ENCODE measurements at places on chromosomes 1 and 21.

GRCh38 chr21:41726630-41726969, 40.3 kb downstream of the RIPK4 start:
- DNase-seq: no peak

GRCh38 chr21:16194788-16195537, 465.2 kb downstream of the USP25 start:
- DNase-seq: no peak

- peak; percentile 84 for DNase-seq
Measured at GRCh38 chr1:72284348-72285073, 2.2 kb upstream of the NEGR1 start.

DNA sequence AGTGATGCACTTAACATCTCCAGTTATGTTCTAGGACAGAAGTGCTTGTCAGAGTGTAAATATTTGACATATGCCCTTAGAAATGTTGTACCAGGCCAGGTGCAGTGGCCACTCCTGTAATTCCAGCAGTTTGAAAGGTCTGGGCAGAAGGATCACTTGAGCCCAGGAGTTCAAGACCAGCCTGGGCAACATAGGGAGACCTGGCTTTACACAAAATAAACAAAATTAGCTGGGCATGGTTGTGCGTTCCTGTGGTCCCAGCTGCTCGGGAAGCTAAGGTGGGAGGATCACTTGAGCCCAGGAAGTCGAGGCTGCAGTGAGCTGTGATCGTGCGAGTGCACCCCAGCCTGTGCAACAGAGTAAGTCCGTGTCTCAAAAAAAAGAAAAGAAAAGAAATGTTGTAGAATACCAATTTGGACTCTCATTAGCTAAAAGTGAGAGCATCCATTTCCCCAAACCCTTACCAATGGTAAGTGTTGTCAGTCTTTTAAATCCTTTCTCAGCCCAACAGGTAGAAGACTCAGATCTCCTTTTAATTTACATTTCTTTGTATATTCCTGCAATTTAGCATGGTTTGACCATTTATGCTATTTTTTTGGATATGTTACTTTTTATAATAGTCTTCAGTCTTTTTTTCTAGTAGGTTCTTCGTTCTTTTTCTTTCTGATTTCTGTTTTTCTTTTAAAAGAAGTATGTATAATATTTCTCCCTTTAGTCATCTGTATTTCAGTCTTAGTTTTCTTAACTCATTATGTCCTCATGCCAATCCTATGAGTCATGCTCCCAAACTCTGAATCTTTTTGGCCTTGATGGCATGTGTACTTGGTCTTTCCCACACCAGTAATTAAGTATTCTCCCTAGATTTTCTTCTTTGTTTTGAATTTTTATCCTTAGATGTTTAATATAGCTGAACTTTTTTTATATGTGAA, 74.4 kb downstream of the CAMTA1 start:
- peak; percentile 82 for DNase-seq

DNA sequence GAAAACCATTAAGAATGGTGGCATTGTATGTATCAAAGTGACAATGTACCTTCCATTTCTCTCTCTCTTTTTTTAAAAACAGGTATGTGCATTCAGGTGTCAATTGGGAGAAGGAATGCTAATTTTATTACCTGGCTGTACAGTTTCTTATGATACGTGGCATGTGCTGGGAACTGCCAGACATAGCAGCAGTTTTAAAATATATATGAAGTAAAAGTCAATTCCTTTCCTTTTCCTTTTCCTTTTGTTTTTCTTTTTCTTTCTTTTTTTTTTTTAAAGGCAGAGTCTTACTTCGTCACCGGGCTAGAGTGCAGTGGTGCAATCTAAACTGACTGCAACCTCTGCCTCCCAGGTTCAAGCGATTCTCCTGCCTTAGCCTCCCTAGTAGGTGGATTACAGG, 37.0 kb downstream of the SPEN start:
- DNase-seq: no peak

DNA sequence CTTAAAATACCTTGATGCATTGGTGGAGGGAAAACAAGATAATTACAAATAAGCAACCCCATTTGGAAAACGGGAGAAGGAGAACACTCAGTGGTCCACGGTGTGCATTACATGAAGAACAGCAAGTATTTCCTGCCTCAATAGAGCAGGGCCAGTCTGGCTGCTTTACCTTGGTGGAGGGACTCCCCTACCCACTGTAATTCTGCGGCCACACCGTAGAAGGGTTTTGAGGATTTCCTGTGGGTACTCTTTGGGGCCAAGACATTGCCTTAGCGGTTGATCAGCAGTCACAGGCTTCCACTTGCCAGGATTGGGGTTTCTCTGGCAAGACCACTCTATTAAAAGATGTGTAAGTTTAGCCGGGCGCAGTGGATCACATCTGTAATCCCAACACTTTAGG, 16.3 kb upstream of the TMEM54 start:
- no peak for DNase-seq

- DNase-seq: no peak
Measured at GRCh38 chr1:115900856-115901255, 59.9 kb upstream of the NHLH2 start.

DNA sequence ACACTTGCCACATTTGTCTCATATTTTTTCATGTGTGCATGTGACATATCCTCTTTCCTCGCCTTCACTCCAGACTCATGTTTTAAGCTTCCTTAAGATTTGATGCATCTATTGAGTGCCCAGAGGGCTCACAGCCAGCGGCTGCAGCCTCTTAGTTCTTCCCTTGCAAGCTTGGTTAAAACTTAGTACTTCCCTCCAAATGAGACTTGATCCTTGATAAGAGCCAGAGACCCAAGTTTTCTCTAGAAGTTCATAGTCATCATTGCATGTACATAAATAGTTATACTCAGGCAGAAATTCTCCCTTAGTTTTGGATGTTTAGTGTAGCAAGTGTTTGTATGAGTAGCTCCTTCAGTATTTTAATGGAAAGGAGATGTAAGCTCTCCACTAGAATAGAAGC, 337.6 kb upstream of the B3GALT2 start:
- DNase-seq: no peak

DNA sequence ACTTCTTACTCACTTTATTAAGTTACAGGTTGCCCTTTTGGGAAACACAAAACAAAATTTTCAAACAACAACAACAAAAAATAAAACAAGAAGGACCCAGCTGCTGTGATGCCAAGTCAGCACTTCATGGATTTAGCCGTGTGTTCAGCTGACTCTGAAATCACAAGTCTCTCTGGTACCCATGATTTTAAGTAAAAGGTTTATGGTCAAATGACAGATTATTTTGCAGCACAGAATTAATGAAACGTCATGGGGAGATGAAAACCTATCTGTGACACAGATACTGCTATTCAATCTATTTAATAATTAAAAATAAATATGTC, 7.1 kb downstream of the AJAP1 start:
- no peak for DNase-seq

DNA sequence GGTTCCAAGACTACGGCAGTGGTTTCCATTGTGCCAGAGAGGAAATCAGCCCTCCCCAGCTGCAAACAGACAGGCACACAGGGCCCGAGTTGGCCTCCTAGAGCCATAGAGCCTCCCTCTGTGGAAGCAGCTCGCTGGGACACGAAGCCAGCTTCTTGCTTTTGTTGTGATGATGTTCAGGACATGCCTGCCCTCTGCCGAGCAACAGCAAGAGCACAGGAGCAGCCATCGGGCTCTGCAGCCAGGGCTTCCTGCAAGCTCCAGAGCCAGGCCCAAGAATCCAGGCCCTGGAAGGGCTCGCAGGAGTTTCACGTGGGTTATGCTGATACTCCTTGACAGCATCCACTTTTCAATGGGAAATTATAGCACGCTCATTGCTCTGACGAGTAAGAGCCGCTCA, 18.5 kb downstream of the NPHP4 start:
- no peak for DNase-seq

- DNase-seq: no peak
Measured at GRCh38 chr1:84632137-84632536, 57.9 kb upstream of the CTBS start.

- DNase-seq: no peak
Measured at GRCh38 chr1:1664941-1665814, 6.4 kb upstream of the CDK11B start.

DNA sequence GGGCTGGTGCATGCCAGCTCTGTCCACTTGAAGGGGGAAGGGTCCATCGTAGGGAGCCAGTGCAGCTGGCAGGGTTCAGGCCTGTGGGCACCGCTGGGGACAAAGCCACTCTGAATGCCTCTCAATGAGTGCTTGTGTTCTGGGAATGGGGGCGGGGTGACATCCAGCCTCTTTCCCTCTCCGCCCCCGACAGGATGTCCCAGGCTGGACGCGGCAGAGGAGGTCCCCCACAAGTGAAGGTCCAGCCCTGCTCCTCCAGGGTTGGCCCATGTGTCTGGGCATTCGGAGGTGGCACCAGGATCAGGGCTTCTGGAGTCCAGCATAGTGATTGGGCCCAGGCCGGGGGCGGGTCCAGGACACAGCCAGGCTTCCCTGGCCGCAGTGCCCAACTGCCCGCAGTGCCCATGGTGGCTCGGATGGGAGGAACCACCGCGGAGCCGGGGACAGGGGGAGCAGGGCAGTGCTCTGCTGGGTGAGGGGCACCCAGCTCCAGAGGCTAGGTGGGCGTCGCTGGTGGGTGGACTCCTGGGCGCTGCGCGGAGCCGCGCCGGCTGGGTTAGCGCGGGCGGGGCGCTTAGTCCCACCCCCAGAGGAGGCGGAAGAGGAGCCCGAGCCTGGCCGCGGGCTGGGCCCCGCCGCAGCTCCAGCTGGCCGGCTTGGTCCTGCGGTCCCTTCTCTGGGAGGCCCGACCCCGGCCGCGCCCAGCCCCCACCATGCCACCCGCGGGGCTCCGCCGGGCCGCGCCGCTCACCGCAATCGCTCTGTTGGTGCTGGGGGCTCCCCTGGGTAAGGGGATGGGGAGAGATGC, at the start of gene SHISA4:
SHISA4 (plus strand) TSS at position 617 of the 808 bp plus-strand sequence; CDS start at position 714, 97 bp downstream.
- peak; percentile 38 for DNase-seq

- DNase-seq: no peak
Measured at GRCh38 chr21:37593740-37594471, 227.3 kb downstream of the DYRK1A start.

DNA sequence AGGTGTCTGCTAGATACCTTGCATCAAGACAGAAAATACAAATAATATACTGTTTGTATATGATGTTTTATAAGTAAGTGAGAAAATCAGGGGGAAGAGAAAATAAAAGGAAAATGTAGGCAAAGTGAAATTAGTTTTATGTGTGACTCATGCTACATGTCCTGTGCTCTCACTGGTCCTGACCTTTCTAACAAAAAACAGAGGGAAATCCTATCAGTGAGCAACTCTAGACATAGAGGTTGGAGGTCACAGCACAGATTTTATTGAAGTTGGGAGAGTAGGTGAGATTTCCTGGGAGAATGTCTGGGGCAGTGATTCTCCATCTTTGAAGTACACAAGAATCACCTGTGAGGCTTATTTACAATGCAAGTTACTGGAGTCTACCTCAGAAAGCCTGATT, 9.5 kb downstream of the SCCPDH start:
- DNase-seq: no peak

GRCh38 chr1:33560680-33561079, 88.2 kb downstream of the ZSCAN20 start:
- DNase-seq: no peak

- no peak for DNase-seq
Measured at GRCh38 chr1:234921266-234922062, 207.2 kb downstream of the TOMM20 start.

DNA sequence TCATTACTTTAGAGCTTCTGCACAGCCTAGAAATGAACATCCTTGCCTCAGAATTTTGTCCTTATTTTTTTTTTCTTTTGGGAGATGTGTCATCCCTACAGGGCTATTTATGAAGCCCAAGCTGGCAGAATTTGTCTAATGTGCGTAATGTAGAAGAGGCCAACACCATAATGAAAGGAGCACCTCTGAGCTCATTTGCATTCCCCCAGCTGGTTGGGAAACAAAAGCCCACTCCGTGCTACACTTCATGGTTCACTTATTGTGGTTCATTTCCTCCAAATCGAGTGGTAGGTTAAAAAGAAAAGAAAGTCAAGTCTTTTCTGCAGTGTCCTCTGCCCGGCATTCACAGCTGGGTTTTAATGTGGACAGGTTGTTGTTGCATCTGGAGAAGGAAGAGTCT, 73.5 kb downstream of the KAZN start:
- no peak for DNase-seq

DNA sequence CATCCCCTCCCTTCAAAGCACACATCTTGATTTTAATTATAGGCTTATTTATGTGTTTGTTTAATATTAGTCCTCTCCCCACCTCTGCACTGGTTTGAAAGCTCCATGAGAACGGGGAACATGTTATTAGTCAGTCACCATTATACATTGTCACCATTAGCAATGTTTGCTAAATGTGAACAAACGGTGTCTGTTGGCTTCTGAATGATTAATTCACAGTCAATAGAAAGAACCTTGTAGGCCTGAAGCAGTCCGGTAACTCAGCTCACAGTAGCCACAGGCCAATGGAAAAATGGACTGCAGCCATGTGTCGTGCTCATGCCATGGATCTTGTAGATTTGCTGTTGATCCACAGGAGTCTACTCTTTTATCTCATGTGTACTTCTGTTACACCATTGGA, 49.7 kb upstream of the NHLH2 start:
- DNase-seq: no peak

- DNase-seq: no peak
Measured at GRCh38 chr1:227996187-227996950, 10.4 kb upstream of the WNT3A start.

GRCh38 chr1:183214021-183214970, 28.2 kb downstream of the LAMC2 start:
- no peak for DNase-seq

GRCh38 chr1:161351482-161351881, 16.2 kb downstream of the CFAP126 start:
- no peak for DNase-seq

DNA sequence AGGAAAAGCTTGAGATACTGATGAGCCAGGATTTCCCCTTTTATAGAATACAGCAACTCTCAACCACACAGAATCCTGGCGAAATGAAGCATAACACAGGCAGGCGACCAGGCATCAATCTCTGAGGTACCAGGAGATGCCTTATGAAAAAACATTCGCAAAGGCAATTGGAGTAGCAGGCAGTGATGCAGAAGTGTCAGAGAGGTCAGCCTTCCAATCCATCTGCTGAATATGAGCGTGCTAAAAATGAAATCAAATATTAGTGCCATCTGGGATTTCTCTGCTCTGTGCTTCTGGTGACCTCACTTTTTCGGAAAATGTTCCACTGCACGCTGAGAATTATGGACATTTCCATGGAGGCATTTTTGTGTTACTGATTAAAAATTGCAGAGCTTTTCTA, 258.8 kb downstream of the VAV3 start:
- no peak for DNase-seq

- no peak for DNase-seq
Measured at GRCh38 chr1:116326486-116326885, 46.6 kb upstream of the ATP1A1 start.

DNA sequence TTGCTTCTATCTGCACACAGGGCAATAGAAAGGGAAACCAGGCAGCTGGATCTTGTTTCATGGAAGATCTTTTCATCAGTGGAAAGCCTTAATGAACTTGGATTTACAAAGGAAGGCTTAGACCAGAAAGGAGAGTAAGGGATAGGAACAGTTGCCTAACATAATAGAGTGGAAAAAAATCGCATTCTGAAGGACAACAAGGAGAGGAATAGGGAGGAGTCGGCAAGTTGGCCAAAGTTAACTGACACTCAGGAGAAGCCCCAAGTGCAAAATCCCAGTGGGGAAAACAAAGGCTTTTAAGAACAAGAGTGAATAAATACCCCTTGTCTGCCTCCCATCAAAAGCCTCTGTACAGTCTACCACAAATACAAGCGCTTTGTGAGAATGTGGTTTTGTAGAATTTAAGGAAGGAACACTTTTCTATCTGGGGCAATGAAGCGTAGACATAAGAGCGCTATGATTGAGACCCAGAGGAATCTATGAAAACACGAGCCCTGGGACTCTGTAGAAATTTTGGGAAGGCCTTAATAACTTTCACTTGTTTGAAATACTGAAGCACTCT, 74.1 kb downstream of the ZNF648 start:
- no peak for DNase-seq

Measured in amniotic stem cell (primary cell).